Pancreas (tissue), 10 donors: ENCODE measurements at places on chromosomes 16 and 17. TPM values are rescaled to one million over a fixed set of nuclear protein-coding genes. Genes with fewer than 3 reads are reported as not detected.

DNA sequence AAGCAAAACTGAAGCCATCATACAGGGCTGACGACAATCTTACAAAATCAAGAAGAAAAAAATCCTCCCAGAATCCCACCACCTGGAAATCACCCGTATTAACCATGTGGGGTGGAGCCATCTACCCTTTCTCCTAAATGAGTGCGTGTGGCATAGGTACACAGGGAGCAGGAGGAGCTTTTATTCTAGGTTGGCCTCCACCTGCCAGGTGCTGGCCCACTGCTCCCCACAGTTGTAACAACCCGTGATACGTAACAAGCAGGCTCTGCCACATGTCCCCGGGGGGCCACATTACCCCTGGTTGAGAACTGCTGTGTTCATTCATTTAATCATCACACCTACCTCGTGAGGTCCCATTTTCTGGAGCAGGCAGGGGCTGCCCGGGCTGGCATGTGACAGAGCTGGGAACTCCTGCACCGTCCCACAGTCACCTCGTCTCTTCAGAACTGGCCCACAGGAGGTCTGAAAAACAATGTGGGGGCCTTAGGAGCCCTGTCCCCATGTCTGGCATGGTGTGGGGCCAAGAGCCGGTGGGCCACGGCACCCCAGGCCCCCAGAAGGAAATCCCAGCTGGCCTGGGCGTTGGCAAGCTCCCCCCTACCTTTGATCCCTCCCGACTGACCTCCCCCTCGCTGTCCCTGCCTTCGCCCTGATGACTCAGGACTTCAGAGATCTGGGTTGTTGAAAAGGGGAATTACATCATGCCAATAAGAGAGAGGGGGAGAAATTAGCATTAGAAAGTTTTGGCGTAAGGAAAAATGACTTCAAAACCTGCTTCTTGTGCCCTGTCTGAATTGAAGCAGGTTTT lies 12.9 kb downstream of the CMIP start:
- H3K36me3 ChIP-seq: no peaks in the 10 kb centered on the region
- no peak overlapping the region for H3K4me3 ChIP-seq
- H3K4me1 ChIP-seq: peaks cover 3% of the 10 kb centered on the region
- peak overlapping the region; percentile 30 for H3K27ac ChIP-seq
- no peaks in the 10 kb centered on the region for H3K27me3 ChIP-seq
- DNase-seq: no peak

GRCh38 chr16:85424260-85425073 lies 188.7 kb upstream of the GSE1 start:
- peaks cover 17% of the 10 kb centered on the region for H3K4me1 ChIP-seq
- H3K4me3 ChIP-seq: no peak overlapping the region
- no peak overlapping the region for H3K27ac ChIP-seq
- H3K36me3 ChIP-seq: no peaks in the 10 kb centered on the region
- DNase-seq: no peak

The CDH16 gene
- total RNA-seq: not detected

The KCNJ2 gene
- total RNA-seq: 2.3 TPM

The TMEM132E gene
- not detected for total RNA-seq

DNA sequence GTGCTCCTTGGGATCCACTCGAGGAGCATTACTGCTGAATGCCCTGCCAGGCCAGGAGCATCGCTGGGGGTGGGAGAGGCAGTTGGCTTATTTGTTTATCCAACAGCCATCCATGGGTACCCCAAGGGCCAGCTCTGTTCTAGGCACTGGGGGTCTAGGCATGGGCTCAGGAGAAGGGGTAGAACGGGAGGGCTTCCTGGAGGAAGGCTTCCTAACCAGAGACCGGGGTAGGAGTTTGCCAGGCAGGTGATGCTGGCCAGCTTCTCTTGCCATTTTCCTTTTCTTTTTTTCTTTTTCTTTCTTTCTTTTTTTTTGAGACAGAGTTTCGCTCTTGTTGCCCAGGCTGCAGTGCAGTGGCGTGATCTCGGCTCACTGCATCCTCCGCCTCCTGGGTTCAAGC lies 241.0 kb downstream of the SEC14L1 start:
- peaks cover 15% of the 10 kb centered on the region for H3K4me1 ChIP-seq
- H3K27me3 ChIP-seq: peaks cover 12% of the 10 kb centered on the region
- DNase-seq: no peak
- H3K27ac ChIP-seq: no peak overlapping the region

DNA sequence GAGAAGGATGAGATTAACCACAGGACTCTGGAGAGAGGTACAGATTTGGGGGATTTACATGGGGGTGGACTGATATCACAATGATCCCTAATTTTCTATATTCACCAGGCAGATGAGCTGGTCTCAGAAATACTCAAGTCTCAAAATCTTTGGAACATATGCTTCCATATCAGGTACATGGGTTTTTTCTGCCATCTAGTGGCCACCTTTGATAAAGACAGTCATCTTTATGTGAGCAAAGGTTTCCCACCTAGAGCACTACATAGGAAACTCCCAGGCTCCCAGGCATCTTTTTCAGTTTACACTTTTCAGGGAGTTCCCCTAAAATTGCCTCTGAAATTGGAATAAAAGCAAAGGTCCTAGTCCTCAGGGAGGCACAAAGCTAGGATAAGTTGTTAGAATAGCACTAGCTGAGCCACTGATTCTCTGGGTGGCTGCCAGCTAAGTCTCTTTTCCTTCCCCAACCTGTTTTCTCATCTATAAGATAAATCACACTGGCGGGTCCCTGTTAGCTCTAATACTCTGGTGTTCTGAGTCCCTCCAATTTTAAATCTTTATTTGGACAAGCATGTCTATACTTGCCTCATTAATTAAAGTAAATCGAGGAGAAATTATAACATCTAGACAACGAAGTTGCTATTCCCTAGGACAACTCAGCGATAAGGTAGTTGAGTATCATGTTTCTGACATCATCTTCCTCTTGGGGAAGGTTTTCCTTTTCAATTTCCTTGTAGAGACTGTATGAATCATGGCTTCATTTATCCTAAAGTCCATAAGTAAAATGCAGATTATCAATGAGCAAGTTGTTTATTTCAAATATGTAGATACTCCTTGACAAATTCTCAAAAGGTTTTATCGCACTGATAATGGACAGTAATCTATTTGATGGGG lies 19.0 kb upstream of the MON1B start:
- DNase-seq: no peak
- H3K27me3 ChIP-seq: no peaks in the 10 kb centered on the region
- H3K36me3 ChIP-seq: no peaks in the 10 kb centered on the region
- no peaks in the 10 kb centered on the region for H3K4me1 ChIP-seq
- no peak overlapping the region for H3K4me3 ChIP-seq

The ZPBP2 gene
- not detected for total RNA-seq

- DNase-seq: no peak
- H3K27me3 ChIP-seq: no peaks in the 10 kb centered on the region
- no peak overlapping the region for H3K27ac ChIP-seq
- no peaks in the 10 kb centered on the region for H3K4me1 ChIP-seq
- H3K36me3 ChIP-seq: no peaks in the 10 kb centered on the region
Measured at GRCh38 chr17:27230996-27231395, 62.9 kb upstream of the WSB1 start.

The CRYM gene
- total RNA-seq: 0.19 TPM

- H3K36me3 ChIP-seq: no peaks in the 10 kb centered on the region
- DNase-seq: no peak
- H3K27me3 ChIP-seq: no peaks in the 10 kb centered on the region
- no peak overlapping the region for H3K4me3 ChIP-seq
Measured at GRCh38 chr17:32542186-32542585, 55.4 kb downstream of the CDK5R1 start.

- H3K4me1 ChIP-seq: peaks cover 14% of the 10 kb centered on the region
- peak; percentile 85 for DNase-seq
- H3K27me3 ChIP-seq: no peaks in the 10 kb centered on the region
- H3K4me3 ChIP-seq: peak within 1 kb of the TSS; percentile 64
Measured at GRCh38 chr17:9576521-9577372, at the start of gene CFAP52. CFAP52 (plus strand) TSS chr17:9576642; CDS start chr17:9576696, 54 bp downstream.
